ENCODE measurements at places on chromosomes 1 and 21. TPM values are rescaled to one million over a fixed set of nuclear protein-coding genes. Genes with fewer than 3 reads are reported as not detected.

Gene GPR25
- 1.3 TPM for total RNA-seq

Gene DCDC2B
- not detected for total RNA-seq

Gene IGSF9
- total RNA-seq: 9.9 TPM

- DNase-seq: no peak
These were observed 14.5 kb downstream of the KIAA0040 start for GRCh38 chr1:175178056-175178455.

DNA sequence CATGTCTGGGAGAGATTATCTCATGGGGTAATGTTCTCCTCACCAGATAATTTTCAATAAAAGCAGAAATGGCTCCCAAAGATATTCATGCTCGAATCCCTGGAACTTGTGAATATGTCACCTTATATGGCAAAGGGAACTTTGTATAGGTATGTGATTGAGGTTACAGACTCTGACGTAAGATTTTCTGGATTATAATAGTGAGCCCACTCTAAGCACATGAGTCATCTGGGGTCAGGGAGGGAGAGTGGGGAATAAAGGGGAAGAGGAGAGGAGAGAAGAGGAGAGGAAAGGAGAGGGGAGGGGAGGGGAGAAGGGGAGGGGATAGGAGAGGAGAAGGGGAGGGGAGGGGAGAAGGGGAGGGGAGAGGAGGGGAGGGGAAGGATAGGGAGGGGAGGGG, 1193.9 kb downstream of the PLA2G4A start:
- DNase-seq: no peak

DNA sequence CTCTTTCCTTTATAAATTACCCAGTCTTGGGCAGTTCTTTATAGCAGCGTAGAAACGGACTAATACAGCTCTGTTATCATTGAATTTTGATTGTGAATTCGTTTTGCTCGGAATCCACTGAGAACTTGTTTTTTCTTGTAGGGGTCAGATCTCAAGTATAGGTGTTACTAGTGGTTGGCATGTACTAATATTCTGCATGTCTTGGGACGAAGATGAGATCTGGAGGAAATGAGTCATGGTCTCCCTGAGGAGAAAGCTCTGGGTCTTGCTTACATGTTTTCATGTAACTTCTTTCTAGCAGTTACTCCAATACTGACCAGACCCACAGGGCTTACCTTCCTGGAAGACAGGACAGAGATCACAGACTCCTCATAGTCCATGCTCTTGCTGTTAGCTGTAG, 30.3 kb downstream of the ZSCAN20 start:
- DNase-seq: no peak

- no peak for DNase-seq
These were observed 46.0 kb downstream of the MPZL1 start for GRCh38 chr1:167767761-167768160.

DNA sequence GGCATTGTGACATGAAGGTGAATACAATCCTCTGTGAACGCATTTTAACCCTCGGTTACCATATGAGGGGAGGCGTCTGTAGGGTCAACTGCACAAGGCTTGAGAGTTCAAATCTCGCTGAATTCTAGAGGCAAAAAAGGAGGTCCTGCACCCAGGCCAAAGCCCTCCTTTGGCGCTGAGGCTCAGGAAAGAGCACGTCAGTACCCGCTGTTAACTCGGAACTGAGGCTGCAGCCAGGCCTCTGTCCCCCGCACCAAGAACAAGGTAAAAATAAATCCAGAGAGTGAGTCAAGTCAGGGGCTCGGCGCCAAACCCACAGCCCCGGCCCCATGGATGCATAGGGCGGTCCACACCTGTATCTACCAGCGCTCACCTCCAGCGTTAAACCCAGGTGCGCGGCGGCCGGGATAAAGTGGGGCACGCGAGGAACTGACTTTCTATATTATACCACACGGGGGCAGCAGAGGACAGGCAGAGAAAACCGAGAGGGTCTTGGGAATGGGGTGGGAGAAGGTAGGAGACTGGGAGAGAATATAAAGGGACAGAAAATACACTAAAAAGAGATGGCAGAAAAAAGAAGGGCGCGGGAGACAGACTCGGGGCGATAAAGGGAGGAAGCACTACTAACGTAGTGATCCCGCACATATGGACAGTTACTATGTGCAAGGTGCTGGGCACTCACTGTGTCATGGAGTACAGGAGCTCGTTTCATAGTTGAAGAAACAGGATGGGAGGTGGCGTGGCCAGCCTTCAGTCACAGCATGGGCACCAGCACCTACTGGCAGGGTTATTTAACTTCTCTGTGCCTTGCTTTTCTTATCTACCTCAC, 54.9 kb downstream of the DMRTA2 start:
- DNase-seq: no peak
